Retina (tissue), 1 donor: ENCODE measurements at places on chromosomes 7 and 10.

DNA sequence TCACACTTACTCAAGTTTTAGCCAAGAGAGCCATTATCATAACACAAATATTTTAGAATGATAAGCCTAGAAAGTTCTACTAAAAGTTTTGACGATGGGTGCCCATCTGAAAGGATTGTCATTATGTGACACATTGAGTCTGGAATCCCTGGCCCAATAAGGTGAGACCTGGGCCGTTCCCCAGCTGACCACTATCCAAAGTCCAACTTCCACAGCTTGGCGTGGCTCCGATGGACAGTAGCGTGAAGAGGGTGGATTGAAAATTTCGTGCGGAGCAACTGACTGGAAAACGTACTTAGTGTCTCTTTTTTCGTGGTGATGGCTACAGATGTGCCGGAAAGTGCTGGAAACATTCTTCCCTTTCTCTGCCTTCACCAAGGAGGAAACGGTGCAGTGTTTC is 439.0 kb upstream of the ZMIZ1 start:
- DNase-seq, result no peak

GRCh38 chr7:130945411-130945811 is 211.4 kb upstream of the KLF14 start:
- no peak for DNase-seq

- peak; percentile 83 for DNase-seq
Measured at GRCh38 chr10:113027574-113028455, 77.8 kb downstream of the TCF7L2 start.

- DNase-seq, result no peak
Measured at GRCh38 chr10:98832738-98833137, 386.0 kb upstream of the HPS1 start.

GRCh38 chr10:46171661-46172060 is 115.1 kb upstream of the ANTXRL start:
- no peak for DNase-seq

DNA sequence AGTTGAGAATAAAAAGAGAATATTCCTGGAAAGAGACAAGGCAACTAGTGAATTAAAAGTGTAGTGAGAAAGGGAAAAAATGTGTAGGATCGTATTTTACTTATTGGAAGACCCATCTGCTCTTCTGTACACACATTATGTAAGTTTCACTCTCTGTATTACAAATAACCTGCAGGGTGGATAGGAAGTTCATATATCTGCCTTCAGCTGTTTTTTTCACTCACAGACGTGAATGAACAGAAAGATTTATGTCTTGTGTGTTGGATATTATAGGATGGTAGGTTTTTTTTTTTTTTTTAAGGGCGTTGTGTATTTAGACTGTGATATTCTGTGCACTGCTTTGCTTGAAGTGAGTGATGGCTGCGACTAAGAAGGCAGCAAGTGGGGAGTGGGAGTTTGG is 266.5 kb downstream of the AUTS2 start:
- DNase-seq, result no peak

GRCh38 chr7:113649556-113649955 is 269.3 kb downstream of the PPP1R3A start:
- no peak for DNase-seq

DNA sequence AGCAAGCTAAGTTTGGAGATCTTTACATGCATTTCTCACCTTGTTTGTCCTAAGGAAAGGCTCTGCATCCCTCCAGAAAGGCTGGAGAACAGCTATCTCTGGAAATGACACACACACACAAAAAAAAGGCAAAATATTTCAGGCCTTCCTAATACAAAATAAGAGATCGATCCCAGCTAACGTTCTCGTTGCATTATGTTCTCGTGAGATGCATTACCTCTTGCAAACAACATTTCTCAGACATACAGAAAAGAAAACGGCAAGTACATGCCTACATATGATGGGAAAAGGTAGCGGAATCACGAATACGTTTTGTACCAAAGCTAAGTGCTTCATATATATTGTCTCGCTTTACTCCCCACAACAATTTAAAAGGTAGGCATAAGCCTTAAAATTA is 488 bp downstream of the MTERF1 start:
- no peak for DNase-seq

GRCh38 chr10:132836832-132837540 is 51.0 kb upstream of the NKX6-2 start:
- DNase-seq, result peak; percentile 83

DNA sequence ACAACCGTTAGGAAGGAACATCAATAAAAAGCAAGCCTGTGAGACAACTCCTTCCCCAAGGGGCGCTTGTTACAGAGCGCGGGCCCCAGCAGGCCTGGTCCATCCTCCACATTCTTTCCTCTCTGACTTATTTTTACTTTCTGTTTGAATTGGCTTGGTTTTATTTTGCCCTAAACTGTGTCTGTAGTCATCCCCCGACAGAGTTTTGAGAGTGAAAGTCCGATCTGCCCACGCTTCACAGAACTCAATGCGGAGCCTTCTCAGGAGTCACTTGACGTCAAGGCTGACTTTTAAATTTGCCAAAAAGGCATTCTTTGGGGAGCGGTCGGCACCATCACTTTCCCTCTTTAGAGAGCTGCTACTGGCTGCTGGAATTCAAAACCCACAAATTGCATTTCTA is 150.1 kb upstream of the KLF6 start:
- DNase-seq, result no peak

DNA sequence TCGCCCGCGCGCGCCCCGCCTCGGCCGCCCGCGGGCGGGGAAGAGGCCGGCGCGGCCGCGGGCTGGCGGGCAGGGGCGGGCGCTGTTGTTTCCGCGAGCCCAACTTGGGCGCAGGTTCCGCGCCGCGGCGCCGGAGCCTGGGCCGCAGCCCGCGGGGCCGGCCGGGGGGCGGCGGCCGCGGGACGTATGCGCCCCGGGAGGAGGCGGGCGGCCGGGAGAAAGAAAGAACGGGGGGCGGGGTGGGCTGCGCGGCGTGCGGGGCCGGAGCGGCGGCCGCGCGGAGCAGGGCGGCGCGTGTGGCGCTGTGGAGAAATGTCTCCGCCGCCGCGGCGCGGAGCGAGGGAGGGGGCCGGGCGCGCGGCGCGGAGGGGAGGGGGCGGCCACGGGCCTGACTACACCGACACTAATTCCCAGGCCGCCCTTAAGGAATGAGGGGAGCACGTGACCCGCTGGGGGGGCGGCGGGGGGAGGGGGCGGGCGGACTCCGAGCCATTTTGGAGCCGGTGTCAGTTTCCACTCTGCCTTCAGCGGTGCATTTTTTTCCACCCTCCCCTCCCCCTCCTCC is at the start of gene BMI1:
TSS of gene BMI1 (plus strand) at position 509 of the 565 bp plus-strand sequence. CDS start 5,351 bp downstream, outside the sequence.
- DNase-seq, result peak; percentile 16

- no peak for DNase-seq
Measured at GRCh38 chr7:132915647-132916046, 166.2 kb downstream of the CHCHD3 start.

DNA sequence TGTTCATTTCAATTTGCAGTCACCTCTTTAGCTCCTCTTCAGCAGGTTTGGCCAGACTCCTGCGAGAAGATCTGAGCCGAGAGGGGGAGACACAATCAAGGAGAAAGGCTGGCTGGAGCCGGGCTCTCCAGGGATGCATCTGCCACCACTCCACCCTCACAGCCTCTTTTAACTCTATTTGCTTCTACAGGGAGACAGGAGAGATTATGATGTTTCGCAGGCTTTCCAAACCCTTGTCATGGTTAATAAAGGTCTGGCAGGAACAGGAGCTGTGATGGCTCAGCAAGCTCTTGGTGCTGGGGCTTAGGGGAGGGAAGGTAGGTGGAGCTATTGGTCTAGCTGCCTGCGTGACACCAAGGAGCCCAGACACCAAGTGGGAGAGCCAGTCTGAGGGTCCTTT is 448.1 kb upstream of the PODXL start:
- peak; percentile 63 for DNase-seq

DNA sequence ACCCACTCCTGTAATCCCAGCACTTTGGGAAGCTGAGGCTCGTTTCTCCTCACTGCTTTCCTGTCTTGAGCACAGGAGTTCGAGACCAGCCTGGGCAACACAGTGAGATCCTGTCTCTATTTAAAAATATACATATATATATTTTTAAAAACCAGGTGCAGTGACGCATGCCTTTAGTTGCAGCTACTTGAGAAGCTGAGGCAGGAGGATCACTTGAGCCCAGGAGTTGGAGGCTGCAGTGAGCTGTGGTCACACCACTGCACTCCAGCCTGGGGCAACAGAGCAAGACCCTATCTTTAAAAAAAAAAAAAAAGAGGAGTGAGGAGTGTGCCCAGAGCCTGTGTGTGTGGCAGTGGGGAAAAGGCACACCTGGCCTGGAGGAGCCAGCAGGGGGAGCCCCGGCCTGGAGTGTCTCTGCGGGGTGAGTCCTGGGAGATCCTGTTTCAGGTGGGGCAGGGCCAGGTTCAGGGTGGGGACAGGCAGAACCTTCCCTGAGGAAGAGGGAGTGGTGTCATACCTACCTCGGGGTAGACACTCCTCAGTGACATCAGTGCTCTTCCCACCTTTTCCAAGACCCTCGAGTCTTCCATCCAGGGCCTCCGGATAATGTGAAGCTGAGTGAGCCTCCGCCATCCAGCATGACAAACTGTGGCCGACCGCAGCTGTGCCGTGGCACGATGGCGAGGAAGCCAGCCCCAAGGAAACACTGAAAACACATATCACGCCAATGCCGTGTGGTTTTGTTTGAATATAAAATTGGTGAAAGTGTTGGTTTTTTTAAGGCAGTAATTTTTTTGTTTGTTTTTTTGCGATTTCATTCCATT is 9.0 kb upstream of the ARPC1B start:
- DNase-seq, result no peak

- DNase-seq, result no peak
Measured at GRCh38 chr10:60648761-60649160, 129.5 kb upstream of the CDK1 start.

GRCh38 chr10:117374506-117375359 is 507 bp downstream of the PDZD8 start:
- DNase-seq, result peak; percentile 78

- DNase-seq, result no peak
Measured at GRCh38 chr7:100369105-100369504, 4.2 kb upstream of the PILRA start.

- no peak for DNase-seq
Measured at GRCh38 chr7:154858836-154859537, 143.9 kb downstream of the PAXIP1 start.

- no peak for DNase-seq
Measured at GRCh38 chr7:3280445-3280844, 20.6 kb upstream of the SDK1 start.

GRCh38 chr7:131096267-131096927 is 231.3 kb upstream of the MKLN1 start:
- DNase-seq, result no peak

DNA sequence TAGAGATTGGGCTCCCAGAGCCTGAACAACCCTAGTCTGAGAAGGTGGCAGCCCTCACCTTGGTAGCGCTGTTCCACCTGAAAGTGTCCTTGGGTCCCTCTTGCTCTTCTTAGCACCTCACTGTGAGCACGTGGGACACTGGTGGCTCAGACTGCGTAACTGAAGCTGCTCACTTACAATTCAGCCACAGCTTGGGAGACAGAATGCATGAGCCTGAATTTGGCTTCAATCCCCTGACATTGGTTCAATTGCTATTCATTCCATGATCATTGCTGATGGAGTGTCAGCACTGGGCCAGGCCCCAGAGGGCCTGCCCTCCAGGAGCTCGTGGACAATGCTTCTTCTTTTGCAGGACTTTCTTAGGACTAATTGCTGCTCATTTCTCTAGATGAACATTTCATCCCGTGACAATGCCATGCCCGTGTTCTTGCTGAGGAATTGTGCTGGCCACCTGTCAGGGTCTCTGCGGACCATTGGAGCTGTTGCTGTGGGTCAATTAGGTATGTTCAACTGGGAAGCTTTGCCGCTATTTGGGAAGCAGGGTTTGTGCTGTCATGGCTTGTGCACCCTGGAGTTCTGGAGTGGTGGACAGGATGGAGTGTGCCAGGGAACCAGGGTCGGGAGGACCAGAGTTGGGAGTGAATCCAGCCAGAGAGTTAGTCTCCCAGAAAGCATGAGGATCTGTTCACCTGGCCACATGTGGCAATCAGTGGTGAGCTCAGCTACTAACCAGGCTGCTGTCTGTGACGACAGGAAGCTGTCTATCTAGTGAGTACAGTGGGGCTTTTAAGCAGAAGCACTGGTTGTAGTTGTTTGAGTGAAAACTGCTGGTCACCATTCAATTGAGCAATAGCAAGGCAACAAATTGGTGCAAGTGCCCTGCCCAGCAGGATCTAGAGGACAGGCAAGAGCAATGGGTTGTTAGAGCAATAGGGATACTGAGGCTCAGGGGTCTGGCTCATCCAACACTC is 105.1 kb downstream of the WDFY4 start:
- DNase-seq, result no peak

DNA sequence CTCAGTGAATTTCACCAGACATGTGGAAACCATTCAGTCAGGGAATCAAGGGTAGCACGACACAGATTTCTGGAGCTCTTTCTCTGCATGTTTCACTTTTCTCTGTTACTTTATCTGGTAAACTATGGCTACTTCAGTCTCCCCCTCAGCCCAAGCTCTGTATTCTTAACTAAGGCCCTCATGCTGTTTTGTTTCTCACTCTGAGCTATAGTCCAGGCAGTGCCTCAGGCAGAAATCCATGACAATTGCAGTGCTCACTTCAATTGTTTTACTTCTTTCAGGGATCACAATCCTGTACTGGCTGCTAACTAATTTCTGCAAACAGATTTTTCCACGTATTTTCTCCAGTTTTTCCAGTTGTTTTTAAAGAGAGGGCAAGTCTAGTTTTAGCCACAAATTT is 1599.9 kb upstream of the LRRTM3 start:
- DNase-seq, result no peak

GRCh38 chr10:8095959-8096358 is 41.5 kb downstream of the GATA3 start:
- DNase-seq, result no peak

- DNase-seq, result no peak
Measured at GRCh38 chr7:32611201-32612099, 116.2 kb downstream of the AVL9 start.

DNA sequence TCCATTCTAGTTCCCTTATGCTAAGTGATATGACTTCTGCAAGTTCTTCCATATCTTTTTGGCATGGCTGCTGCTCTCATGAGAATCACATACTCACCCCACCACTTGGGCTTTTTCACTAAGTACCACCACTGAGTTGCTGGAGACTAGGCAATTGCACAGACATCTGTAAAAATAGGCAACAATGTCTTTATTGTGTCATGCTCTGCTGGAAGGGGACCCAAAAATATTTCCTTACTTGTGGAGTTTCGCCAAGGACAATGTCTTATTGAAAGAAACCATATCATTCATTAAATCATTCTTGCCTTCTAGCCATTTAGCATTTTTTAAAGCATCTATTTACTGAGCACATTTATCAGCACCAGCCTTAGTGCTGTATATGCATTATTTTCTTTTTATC is 17.4 kb upstream of the ASZ1 start:
- no peak for DNase-seq

- DNase-seq, result no peak
Measured at GRCh38 chr10:12631787-12632562, 282.6 kb downstream of the CAMK1D start.

DNA sequence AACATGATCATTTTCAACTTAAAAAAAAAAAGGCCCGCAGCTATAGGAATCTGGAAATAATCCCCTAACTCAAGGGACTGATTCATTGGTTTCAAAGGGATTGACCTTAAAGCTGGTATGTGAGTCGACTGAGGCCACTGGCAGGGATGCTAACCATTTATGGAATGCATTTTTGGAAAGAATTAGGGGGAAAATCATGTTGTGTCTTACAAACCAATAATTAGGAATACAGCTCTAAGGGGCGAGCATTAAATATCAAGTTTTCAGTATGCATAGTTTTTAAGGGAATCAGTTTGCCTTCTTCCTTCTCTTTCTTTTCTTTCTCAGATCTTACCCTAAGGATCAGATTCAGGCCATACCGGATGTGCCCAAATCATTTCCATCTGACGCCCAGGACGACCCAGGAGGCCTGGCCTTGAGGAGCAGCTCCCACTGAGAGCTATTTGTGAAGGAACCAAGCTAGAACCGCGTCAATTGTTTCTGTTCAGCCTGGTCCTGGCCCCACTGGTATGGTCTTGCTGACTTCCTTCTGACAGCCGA is 48.7 kb downstream of the BPGM start:
- DNase-seq, result peak; percentile 11
